Stimulated activated CD4-positive, alpha-beta T cell treated with anti-CD3 and anti-CD28 coated beads, Interleukin-15, amount 100 ng/mL, for 48 hours (primary cell): ENCODE measurements at places on chromosomes 13 and 19.

DNA sequence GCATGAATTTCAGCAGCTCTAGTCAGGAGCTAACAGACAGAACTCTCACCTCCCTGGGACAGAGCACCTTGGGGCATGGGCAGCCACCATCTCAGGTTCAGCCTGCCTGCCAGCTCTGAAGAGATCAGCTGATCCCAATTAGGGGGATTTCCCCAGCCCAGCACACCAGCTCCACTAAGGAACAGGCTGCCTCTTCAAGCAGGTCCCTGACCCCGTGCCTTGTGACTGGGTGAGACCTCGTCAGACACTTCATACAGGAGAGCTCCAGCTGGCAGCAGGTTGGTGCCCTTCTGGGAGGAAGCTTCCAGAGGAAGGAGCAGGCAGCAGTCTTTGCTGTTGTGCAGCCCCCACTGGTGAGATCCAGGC, 84.5 kb upstream of the UFM1 start:
- DNase-seq, result no peak

- no peak for DNase-seq
Observed at GRCh38 chr13:75194717-75195462, 287.1 kb downstream of the TBC1D4 start.

DNA sequence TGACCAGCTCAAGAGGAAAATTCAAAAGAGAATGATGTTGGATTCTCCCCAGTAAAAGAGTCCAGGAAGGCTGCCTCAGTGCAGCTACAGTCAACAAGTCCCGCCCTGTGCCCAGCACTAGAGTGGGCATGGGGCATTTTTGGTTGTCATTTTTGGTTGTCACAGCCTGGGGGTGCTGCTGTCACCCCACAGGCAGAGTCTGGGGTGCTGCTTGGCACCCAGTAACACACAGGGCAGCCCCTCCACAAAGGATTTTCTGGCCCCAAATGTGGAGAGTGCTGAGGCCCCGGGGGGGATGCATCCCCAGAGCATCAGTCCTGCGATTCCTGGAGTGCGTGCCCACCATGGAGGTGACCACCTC, 28.2 kb upstream of the TMEM255B start:
- DNase-seq, result no peak

GRCh38 chr19:45781214-45782161, 802 bp downstream of the DMPK start:
- no peak for DNase-seq

DNA sequence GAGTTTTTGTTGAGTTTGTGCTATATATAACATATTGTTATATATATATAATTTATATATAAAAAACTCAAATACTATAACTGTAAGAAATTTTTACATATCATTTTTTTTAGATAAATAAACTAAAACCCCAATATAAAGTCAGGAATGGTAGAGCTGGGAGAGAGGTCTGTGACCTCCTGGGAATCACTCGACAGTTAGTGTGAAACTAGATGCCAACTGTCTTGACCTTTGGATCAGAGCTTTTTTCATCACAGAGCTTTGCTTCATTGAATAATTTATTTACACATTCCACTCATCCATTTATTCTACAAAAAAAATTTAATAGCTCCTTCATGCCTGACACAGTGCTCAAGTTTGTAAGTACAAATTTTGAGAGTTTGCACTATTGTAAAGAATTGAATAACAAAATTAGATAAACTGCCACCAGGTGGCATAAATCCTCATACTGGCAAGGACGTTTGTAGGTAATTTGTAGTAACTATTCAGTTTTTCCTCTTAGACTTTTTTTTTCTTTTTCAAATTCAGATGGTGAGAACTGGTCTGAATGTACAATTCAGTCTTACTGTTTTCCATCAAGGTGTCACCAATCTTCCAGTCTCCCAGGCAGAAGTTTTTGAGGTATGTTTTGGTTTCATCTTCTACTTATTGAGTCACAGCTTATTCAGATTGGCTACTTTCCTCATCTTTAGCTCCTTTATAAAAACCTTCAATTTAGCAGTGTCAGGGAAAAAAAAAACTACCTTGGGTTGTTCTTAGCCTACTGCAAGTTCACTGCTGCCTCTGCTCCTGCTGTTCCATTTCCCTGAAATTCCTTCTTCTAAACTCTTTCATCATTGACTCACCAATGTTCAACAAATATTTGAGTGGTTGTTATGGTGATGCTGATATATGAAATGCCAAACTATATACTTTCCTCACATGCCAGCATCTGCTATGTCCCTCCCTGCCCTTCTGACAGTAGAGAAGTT, 28.7 kb downstream of the LACC1 start:
- DNase-seq, result no peak

GRCh38 chr19:932648-933552, 7.1 kb downstream of the ARID3A start:
- DNase-seq, result no peak
